ENCODE measurements at places on chromosomes 5 and 9.

GRCh38 chr5:106956886-106957285, 713.9 kb downstream of the EFNA5 start:
- no peak for DNase-seq

DNA sequence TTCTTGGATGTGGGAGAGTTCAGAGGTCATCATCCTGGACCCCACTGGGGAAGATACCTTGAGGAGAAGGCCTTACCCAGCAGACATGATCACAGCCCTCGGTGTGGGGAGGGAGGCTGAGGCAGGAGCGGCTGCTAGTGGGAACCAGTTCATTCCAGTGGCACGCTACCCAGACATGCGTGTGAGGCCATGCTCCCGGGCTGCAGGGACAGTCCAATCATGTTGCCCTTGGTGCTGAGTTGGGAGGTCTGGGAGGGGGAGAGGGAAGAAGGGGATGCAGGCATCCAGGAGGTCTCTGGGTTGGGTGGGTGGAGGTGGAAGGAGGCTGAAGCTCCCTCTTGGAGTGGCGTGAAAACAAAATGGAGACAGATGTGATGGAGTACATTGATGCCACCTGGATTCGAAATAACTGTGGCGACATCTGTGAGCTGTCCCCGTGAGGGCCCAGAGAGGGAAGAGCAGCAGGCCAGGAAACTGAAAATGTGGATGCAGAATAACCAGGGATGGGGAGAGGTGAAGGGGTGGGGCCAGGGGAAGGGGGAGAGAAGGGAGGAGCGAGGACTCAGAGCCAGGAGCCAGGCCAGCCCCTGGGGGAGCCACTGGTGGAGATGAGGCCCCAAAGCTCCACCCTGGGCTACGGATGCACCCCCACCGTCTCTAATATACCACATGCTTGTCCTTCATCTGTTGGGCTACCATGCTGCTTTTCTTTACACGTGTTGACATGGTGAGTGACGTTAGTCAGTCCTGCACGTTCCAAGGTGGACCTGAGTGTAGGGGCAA, 16.2 kb downstream of the NDUFS6 start:
- no peak for DNase-seq

DNA sequence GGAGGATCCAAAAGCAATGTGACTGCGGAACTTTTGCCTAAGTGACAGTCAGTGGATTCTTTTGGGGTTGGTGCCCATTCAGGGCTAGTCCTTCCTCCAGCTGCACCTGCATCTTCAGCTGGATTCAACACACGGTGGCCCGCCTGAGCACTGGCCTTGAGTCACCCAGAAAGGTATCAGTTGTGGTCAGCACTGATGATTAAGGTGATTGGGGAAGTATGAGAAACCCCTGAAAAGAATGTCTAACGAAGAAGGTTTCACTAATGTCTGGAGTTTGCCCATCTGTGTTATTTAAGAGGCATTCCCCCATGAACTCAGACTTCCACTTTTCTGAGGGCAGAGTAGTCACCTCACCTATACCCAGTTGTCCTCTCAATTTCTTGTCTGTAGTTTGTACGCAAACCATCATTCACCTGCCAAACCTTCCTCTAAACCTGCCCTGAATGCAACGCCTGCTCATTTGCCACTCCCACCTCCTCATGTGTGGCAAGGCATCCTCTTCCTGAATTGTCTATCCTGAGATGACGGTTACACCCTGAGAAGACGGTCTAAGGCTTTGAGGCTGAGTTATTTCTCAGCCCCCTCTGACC, 27.2 kb downstream of the CSF2 start:
- no peak for DNase-seq

DNA sequence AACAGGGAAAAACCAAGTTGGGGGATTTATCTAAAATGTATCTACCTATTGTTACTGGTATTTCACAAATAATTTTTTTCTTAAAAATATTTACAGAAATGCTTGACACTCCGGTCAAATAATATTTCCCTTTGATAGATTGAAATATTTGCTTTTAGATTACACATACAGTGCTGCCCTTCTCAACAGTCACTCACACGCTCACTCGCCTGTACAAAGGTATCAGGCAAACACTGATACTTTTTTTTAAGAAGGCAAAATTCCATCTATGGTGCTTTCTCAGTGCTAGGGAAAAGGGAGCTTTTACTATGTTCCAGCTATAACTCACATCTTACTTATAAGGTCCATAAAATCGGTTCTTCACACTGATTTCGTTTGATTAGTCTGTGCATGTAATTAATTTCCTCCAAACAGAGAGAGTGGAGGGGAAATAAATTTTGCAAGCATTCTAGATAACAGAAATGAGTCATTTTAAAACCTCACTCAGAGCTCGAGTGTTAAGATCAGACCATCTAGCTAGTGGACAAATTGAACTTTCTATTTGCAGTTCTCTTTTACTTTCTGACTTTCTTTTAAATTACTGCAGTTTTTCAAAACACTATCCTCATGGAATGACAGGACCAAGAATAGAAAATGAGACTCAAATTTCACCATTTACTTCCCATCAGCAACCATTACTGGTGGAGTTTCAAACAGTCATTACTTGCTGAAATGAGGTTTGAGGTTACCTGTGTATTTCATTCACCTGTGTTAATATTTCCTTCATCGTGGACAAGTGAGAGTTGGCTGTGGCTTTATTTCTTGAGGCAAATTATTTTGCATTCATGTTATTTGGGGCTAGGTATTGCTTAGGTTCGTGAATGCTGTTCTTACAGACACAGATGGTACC, 273.2 kb downstream of the RAB3C start:
- no peak for DNase-seq

- DNase-seq = no peak
These were observed 1118.6 kb upstream of the CDH9 start for GRCh38 chr5:28156981-28157380.

DNA sequence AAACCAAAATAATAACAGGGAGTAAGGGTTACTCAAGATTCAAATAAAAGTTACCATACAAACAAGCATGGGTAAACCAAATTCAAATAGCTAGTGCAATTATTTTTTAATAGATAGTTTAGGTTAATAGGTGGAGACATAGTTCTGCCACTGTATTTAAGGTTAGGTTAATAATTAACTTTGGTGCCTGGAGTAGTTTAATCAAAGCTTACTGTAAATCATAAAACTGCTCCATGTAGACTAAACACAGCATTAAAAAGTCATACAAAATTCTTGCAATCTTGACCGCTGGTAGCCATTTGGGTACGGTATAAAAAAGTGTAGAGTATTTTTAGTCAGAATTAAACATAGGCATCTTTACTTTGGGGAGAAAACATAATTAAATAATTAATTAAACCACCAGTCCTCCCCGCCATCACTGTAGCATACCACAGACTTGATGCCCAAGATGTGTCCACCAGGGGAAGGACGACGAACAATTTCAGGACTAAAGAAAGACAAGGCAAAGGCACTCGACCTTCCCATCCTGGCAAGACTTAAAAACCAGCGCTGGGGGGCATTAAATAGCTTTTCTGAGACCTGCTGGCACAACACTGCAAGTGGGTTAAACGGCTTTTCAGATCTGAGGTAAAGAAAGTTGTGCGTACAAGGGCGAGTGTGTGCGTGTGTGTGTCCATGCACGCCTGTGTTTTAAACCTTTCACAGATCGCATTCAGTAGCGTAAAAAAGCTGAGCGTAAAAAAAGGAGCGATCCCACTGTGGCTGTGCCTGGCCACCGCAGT, 2.9 kb downstream of the SEMA6A start:
- no peak for DNase-seq

DNA sequence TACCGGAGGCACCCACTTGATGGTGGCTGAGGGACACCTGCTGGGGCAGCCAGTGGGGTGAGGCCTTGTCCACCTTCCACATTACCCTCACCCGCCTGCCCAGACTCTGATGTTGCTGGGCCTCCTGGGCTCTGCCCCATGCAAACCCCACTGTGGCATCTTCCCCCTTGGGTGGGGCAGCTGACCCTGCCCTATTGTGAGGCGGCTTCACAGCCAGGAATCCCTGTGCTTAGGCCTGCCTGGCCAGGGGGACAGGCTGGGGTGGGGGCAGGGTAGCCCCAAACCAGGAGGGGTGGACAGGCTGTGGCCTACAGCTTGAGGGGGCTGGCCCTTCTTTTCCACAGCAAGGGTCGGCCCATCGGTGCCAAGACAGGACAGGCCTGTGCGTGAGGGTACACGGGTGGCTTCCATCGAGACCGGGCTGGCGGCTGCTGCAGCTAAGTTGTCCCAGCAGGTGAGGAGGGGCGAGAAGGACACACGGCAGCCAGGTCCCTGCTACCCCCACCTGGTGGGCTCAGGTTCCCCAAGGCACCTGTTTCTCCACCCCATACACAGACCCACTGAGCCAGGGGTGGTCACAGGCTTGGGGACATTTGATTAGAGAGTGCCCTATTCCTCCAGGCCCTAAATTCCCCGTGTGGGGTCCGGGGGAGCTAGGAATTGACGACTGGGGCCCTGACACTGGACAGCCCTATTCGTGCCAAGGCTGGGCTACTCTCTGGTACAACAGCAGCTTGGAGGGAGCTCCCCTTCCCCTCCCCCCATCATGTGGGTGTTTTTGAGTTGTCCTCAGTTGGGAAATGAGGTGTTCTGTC, 99.2 kb downstream of the PHF2 start:
- no peak for DNase-seq

DNA sequence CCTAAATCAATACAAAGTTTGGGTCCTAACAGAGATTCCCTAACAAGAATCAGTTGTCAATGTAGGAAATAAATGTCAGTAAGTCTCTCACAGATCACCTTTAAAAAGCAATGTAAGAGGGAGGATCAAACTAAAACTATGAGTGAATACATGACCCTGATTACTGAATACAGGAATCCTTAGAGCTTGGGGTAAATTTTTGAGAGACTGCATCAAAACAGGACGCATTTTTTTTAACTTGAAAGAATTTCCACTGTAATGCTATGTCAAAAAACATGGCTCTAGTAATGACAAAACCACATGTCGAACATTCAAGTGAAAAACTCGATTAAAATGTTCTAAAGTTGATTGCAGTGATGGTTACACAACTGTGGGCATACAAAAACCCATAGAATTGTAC, 21.9 kb downstream of the ZDHHC21 start:
- DNase-seq = no peak

DNA sequence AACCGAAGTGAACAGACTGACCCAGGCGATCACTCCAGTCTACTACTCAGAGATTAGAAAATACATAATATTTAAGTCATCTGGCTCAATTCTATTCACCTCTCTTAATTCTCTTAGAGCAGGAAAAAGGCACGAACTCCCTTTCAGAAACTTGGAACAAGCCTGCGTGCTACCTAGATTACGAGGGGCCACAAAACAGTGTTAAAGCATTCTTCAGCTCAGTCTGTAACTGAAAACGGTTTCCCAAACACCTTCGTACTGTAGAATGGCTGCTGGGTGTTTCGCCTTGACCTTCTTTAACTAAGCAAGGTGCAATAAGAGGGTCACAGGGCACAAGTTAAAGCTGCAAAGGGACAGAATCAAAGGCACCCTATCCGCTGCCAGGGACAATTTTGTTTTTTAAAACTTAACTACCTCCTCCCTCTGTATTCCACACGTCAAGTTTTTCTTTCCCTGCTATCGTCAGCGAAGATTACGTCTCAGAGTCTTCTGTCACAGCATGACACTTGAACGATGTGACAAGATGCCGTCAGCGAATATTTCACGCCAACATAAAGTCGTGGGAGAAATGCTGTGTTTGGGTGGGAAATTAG, 687 bp downstream of the LYSMD3 start:
- DNase-seq = no peak
